ENCODE measurements at places on chromosomes 6 and 20.

GRCh38 chr6:13302291-13302690 is 26.0 kb downstream of the TBC1D7 start:
- no peak for DNase-seq

GRCh38 chr20:50762435-50763220 is 31.2 kb downstream of the PARD6B start:
- no peak for DNase-seq

DNA sequence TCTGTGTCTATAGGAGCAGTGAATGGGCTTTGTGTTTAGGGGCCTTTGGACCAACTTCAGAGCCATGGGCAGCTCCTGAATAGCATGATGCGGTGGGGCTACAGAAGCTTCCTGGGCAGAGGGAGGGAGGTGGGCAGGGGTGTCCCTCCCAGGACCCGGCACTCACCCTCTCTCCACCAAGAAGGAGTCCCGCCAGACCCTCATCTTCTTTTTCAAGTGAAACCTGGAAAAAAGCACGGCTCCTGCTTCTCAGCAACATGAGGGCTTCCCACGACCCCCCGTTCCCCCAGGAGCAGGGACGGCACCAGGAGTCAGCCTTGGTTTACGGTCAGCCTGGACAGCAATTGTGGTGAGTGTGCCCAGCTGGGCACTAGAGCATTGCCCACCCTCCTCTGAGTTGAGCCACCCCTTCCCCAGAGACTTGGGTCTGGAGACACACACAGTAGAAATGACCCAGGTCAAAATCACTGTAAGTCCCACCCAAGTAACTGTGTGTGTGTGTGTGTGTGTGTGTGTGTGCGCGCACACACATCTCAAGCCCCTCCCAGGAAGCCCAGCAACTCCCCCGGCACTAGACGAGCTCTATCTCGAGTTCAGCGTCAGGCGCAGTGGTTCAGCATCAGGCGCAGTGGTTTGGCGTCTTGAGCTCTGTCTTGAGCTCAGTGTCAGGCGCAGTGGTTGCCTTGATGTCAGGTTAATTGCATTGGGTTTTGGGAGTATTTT is 108.2 kb downstream of the SULF2 start:
- no peak for DNase-seq

DNA sequence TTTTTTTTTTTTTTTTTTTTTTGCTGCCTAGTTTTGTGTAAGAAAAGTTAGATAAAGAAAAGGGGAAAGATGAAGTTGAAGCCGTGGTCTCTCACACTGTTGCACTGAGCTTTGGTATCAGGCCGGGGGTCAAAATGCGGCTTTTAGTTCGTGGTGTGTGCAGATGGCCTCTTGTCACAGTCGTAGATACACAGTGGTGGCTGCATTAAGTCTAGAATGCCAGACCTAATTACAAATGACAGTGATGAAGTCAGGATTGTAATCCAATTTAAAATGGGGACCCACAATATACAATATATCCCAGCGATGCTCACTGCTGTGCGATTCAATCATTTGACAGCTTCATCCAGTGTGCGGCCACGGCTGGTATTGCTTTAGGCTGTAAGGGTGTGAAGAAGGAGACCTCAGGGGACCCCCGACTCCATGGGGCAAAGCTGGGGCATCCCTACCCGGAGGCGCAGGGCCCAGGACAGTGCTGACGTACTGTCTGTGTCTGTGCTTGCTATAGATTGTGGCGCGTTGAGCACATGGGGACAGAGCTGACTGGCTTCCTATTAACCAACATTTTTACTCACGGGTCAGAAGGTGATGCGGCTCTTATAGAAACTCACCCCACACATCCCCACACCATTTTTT is 210.0 kb upstream of the SOX4 start:
- peak; percentile 98 for DNase-seq

DNA sequence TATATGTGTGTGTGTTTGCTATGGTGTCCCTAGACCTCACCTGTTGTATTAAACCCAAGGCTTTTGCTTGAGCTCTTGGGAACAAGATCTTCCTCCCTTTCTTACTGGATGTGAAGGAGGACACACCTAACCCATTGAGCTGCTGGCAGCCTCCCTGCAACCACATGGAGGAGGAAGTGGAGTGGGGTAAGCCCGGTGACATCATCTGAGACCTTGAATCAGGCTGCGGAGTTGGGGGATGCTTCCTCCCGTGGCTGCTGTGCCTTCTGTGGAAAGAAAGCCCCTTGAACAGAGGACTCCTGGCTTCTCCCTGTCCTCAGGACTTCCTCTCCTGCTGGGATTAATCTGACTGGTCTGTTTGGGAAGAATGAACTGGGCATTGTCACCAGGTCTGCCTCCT is 3.3 kb downstream of the CST11 start:
- DNase-seq = no peak

- no peak for DNase-seq
Observed at GRCh38 chr6:125950293-125950692, 6.3 kb upstream of the HINT3 start.

DNA sequence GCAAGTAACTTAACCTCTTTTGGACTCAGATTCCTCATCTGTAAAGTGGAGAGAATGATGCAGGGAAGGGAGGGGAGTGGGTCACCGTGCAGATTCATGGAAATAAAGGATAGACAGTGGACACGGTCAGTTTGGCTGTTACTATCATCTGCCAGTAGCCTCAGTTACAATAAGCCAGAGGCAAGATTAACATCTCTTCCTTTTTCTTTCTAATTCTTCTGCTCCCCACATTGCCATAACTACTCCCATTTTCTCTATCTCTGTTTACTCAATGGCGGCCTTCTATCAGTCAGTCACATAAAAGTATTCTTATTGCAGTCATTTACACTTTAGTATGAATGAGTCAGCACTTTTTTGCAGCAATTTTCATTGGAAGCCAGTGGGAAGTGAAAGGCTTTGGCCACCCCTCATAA is 49.2 kb downstream of the PPP1R16B start:
- DNase-seq = no peak

GRCh38 chr6:90045535-90045934 is 151.3 kb downstream of the GJA10 start:
- no peak for DNase-seq

- peak; percentile 13 for DNase-seq
Observed at GRCh38 chr6:113306552-113307145, 550.5 kb upstream of the MARCKS start.

GRCh38 chr20:13249118-13249797 is 28.2 kb downstream of the ISM1 start:
- DNase-seq = no peak
